ENCODE measurements at places on chromosomes 11 and 22.
A peak's percentile ranks its signal among the peaks of the same experiment; 100 is the strongest.

DNA sequence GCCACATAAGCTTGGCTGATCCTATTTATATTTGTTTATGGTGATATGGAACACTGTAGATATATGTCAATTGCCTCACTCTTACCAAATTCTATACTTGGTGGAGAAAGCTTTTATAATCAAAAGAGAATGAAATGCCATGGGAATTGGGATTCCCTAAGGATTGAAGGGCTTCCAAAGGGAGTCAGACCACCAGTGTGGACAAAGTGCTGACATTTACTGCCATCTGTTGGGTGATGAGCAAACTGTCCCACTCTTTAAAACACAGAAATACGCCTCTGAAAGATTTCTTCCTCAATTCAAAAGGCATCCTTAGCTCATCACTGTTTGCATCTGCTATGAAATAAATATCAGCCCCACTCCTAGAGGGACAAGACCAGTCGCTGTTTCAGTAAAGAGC is 7.1 kb downstream of the SLC1A2 start:
- DNase-seq, result peak; percentile 17

DNA sequence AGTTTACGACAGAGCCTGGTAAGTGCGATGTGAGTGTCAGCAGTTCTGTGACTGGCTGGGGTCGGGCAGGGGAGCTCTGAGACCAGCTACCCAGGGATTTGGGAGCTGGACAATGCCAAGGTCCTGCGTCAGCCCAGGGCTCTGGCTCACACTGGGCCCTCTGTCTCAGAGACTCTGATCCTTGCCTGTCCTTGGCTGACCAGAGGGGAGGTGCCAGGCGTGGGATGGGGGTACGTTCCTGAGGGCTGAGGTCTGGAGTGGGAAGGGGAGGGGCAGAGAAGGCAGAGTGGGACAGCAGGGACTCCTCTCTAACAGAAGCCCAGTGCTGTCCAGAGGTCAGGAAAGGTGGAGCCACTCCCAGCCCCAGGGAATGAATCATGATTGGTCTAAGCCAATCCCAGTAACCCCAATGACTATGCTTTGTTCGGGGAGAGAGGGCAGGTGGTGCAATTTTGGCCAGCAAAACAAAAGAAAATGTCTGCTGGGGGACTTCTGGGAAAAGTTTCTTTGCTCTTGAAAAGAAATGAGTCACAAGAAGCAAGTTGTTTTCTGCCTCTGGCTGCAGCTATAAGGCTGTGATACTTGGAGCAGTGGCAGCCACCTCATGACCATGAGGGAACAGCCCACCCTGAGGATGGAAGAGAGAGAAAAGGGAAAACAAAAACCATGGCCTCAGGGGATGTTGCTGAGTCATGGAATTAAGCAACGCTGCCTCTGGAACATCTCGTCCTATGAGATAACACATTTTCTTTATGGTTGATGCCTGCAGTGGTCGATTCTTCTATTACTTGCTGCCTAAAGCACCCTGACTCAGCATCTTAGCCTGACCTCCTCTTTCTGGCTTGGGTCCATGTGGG is 108.3 kb downstream of the CHST1 start:
- DNase-seq, result peak; percentile 93

GRCh38 chr22:40190501-40190900 is 12.8 kb downstream of the TNRC6B start:
- DNase-seq, result no peak

DNA sequence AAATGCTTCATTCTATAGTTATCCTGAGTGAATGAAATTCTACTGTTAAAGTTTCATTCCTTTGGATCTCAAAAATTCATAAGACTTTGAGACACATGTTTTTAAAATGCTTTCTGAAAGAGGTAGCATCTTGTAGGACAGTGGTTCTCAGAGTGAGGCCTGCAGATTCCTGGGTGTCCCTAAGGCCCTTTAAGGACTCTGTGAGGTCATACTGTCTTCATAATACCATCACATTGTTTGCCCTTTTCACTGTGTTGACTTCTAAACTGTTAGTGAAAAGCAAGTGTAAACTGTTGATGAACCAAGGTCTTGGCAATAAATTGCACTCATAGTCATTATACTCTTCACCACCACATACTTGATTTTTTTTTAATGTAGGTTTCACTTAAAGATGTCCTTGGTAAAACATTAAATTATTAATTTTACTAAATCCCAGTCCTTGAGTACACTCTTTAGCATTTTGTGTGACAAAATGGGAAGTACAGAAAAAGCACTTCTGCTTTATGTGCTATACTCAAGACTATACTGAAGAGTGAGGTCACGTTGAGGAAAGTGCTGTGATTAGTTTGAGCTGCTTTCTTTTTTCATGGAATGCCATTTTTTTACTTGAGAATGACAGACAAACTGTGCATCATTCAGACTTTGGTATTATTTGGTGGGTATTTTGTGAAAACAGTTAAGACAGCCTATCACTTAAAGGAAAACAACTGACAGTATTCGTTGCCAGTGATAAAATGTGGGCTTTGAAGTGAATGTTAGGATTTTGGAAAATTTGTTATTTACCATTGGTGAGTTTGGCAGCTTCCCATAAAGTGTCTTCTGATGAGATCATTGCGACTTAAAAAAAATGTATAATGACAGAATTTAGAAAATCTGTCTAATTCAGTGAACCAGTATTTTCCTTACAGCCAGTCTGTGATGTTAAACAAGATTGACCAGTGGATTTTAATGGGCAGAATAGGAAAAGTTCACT is 61.1 kb downstream of the SPECC1L start:
- no peak for DNase-seq

DNA sequence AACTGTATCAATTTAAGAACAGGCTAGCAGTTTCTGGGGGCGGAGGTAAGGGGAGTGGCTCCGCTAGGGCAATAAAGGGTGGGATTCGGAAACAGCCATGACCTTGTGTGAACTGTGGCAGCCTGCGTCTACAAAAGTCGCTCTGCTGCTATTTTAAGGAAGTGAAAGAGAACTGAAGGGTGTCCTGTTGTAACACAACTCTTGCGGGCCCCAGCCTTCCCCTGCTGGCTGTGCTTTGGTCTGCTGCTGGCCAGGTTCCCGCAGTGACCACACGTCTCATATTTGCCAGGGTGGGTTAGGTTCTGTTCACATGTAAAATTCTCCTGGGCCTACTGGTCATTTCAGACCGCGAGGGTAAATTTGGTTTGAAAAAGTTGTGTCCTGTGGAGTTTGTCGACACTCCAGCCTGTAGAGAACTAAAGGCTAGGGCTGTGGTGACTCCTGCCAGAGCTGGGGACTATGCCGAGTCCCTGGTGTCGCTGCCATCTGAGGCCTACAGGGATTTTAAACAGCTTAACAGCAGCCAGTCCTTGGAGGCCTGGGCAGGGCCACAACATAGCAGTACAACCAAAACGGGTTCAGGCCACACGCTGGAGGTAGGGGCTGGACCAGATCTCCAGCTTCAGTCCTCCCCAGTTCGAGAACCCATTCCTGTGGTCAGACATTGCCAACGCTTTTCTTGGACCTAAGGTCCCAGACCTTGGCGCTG is 1.1 kb upstream of the PPFIBP2 start:
- no peak for DNase-seq

- no peak for DNase-seq
These were observed 39.9 kb upstream of the RAPSN start for GRCh38 chr11:47488674-47489394.

- peak; percentile 58 for DNase-seq
These were observed 89.7 kb upstream of the CARD18 start for GRCh38 chr11:105229257-105229656.

- peak; percentile 85 for DNase-seq
These were observed 20.8 kb upstream of the TXNRD2 start for GRCh38 chr22:19962246-19962908.

GRCh38 chr11:79600711-79601110 is 159.9 kb upstream of the TENM4 start:
- DNase-seq, result no peak
